Fibroblast of pulmonary artery (primary cell): ENCODE measurements at places on chromosomes 12 and 14.
A peak's percentile ranks its signal among the peaks of the same experiment; 100 is the strongest.

DNA sequence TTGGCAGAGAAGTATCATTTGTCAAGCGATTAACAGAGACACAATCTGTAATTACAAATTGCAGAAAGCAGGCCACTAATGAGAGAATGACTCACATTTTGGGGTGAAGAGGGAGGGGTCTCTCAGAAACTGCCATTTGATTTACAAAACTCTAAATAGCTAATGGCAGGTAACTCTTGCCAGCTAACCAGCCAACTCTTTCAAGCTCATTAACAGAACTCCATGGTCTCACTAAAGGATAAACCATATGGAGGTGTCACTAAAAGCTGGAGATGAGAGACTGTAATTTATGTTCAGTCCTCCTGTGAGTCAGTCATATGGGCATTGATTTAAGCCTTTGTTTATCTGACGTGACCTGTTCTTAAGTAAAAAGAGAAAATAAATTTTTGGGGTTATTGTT, 336.4 kb downstream of the FOXG1 start:
- DNase-seq = no peak

- peak; percentile 83 for DNase-seq
Measured at GRCh38 chr14:61512026-61512834, 183.1 kb upstream of the HIF1A start.

DNA sequence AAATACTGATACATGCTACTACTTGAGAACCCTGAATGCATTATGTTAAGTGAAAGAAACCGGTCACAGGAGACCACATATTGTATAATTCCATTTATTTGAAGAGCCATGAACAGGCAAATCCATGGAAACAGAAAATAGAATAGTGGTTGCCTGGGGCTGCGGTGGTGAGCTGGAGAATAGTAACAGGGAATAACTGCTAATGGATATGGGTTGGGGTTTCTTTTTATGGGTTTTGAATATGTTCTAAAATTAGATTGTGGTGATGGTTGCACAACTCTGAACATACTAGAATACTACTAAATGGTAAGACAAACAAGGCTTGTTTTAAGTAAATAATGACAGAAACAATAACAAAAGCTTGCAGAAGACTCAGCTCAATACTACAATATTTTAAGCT, 293.0 kb downstream of the BTG1 start:
- DNase-seq = no peak

DNA sequence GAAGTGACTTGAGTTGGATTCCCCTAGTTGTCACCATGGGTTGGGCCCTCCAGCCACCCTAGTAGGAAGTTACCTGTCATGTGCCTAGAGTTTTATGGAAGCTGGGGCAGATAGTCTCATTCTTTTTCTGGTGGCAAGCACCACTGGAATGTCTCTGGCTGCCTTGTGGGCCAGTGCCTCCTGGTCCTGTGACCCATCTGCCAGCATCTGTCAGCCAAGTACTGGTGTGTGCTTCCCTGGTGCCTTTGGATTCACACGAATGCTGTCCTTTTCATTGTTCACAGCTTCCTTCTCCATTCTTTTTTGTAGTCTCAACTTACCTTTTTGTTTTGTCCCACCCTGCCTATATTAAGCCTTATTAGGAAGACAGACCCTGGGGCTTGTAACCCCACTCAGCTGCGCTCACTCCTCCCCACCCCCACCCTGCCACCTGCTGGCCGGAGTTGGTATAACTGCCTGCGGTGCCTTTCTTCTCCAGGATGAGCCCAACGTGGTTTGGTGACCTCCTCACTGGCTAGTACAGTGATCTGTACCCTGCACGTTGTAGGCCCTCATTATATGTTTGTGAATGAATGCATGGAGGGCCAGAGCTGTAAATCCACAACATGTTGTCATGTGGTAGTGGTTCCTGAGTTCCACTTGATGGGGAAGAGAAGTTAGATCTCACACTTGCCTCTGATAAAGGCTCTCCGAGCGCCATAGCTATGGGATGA, 125.7 kb downstream of the TSPAN9 start:
- DNase-seq = peak; percentile 39

DNA sequence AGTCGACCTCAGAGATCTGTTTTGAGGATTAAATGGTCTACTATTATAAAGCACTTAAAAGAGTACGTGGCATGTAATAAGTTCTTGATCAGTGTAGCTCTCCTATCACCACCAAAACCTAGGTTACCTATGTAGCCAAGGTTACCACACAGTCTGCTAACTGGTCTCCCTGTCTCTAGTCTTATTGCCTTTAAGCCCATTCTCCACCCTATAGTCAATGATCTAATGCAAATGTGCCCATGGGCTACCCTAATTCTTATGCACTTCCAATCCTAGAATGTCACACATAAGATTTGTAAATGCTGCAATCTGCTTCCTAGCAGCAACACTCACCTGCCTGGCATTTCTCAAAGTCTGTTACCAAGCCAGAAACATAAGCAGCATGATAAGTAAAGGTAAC, 44.9 kb downstream of the C2CD5 start:
- DNase-seq = no peak

DNA sequence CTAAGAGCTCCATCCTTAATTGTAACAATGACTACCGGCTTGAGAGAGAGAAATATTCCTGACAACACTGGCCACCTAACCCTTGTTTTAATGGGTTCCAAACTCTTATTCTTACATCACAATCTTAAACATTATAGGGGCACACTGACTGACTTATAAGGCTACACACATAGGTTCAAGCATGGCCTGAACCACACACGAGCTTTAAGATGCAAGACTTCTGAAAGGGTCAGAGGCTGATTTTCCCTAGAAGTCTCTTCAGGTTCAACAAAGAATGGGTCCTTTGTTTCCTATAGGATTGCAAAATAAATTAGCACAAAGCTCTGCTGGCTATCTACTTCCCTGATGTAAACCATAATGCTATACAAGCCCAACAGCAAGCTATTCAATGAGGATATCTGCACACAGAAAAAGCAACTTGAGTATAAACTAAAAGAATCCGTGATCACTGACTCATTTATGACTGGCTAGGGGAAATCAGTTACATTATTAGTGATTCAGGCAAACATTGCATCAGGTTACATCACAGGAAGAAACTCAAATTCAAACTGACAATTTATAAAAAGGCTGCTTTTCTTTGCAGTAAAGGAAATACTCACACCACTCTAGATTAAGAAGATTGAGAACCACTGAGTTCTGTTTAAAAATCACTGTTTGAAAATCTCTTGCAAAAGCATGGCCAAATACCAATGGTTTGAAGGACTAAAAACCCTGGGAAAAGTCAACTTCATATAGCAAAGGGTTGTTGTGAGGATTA, 8.5 kb downstream of the BTG1 start:
- peak; percentile 91 for DNase-seq

DNA sequence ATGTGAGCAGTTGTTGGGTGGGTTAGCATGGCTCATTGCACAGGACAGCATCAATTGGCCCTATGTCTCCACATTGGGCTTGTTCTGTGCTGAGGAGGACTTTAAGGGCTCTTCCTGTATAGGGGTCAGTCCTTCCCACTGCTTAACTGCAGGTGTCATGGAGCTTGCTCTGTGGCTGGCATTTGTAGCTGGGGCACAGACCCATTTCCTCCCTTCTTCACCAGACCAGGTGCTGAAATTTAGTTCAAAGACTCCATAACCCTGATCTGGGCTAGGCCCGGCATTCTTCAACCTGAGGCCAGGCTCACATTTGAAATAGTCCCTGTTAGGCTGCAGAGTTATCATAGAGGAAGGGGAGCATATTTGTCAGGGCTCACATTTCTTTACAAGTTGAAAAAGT, 12.8 kb downstream of the CHST11 start:
- no peak for DNase-seq

DNA sequence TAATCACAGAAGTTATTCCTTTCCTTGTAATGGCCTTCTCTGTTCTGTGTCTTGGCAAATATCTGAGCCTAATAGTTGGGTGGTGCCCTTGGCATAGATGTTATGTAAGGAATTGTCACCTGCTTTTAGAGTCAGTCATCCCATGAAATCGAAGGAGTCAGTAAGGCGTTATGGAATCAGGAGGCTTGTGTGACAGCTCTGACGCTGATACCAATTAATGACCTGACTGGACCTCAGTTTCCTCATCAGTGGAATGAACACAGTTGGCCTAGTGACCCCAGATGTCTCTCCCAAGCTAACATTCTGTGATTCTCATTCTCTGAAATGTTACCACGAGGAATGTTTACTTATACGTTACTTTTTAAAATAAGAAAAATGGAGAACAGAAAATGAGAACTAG, 32.1 kb downstream of the TXNRD1 start:
- no peak for DNase-seq

DNA sequence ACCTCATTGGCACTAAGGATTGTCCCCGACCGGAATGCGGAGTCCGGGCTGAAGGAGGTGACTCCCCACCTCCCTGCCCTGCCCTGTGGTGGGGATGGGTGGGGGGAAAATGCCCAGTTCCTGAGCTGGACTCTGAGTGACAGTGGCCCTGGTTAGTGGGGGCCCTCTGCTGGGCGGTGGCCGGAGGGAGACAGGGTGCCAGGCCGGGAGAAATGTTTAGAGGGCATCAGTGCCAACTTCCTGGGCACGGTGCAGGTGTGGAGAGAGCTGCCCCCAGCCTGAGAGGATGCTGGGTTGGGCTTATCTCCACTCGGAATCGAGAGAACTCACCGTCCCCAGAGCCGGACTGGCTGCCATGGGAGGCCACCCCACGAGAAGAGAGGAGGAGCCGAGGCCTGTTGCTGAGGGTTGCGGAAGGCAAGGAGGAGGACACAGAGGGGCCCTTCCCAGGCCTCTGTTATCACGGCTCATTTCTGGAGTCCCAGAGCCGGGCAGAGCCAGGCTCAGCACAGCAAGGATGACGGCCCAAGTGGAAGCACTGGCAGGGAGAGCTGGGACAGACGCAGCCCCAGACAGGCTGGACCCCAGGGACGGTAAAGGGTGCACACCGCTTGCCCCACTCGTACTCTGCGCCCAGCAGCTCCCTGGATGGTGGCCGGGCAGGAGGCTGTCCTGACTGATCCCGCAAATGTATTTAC, 156.7 kb downstream of the KIF26A start:
- no peak for DNase-seq

DNA sequence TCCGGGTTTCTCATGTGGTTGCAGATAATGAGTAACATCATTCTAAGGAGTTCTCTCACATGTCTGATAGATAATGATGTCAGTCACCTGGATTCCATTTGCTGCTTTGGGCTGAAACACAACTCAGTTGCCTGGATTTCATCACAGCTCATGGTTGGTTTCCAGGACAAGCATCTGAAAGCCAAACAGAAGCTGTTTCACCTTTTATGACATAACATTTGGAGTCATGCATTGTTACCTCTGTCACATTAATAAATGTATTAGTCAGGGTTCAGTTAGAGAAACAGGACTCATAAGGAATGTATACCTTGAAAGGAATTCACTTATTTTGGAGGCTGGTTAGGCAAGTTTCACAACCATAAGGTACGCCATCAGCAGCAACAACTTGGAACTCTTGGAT, 251.9 kb upstream of the ATXN7L3B start:
- DNase-seq = no peak

DNA sequence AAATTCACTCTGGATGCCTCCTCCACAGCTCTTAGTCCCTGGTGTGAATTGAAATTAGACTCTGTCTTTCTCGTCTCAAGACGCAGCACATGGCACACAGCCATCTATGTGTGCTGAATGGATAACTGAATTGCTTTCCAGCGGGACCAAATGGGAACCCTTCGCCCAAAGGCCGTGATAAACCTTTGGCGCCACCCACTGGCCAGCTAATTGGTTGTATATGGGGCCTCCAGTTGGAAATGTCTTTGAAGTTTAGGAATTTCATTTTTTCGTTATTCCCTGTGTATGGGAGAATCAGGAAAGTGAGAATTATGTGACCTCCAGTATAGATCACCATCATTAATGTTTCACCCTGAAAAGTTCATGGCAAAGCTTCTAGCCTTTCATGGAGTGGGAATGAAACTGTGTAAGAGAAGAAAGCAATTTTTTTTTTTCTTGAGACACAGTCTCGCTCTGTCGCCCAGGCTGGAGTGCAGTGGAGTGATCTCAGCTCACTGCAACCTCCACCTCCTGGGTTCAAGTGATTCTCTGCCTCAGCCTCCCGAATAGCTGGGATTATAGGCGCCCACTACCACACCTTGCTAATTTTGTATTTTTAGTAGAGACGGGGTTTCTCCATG, 9.8 kb upstream of the HSP90AA1 start:
- DNase-seq = peak; percentile 85

GRCh38 chr12:53424626-53425514, 1.2 kb downstream of the AMHR2 start:
- DNase-seq = peak; percentile 39

DNA sequence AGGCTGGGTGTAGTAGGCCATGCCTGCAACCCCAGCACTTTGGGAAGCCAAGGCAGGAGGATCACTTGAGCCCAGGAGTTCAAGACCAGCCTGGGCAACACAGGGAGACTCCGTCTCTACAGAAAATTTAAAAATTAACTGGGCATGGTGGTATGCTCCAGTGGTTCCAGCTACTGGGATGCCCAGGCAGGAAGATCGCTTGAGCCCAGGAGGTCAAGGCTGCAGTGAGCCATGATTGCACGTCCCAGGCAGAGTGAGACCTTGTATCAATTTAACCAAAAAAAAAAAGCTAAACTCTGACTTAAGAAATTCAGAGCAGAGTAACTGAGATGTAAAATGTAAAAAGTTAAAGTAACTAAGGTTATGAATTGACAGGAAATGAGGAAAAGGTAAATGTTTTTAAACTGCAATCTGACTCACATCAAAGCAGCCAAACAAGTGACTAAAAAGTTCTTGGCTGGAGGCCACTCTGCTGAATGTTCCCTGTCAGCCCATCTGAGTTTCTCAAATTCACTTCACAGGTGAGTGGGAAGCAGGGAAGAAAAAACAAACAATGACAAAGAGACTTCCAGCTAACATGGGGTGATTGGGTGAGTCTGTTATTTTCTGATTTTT, 21.3 kb downstream of the PRKD1 start:
- DNase-seq = no peak
